ENCODE measurements at places on chromosomes 1 and 21.

DNA sequence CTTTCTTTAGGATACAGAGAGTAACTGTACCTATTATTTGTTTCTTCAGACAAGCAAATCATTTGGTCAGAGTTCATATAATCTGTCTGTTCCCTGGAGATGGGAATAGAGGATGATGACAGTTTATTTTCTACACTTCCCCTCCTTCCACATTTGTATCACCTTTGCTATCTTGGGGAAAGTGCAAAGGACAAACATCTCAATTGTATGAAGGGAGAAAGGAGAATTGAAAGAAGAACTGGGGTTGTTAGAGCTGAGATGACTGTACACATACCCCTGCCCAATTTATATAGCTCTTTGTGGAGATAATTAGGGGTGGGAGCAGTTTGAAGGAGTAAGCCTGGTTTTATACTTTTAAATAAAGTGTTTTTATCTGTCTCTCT lies 14.0 kb downstream of the POLR3GL start:
- no peak for DNase-seq

GRCh38 chr1:216528816-216529215 lies 105.6 kb upstream of the USH2A start:
- DNase-seq = no peak

DNA sequence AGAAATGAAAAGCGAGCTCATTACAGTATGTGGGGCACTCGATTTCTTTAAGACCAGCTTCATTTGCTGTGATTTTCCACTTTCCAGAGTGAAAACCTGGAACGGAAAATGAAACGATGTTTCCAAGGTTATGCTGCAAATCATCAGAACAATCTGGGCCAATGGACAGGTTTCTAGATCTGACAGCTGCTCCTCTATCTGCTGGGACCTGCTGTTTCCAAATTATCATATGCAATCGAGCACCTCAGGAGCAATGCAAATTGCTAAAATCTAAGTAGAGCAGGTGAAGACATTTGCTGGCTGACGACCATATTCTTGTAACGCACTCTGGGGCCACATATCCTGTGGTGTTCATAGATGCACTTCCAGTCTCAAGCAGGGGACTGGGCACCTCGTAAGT lies 39.7 kb upstream of the TIAM1 start:
- DNase-seq = no peak

DNA sequence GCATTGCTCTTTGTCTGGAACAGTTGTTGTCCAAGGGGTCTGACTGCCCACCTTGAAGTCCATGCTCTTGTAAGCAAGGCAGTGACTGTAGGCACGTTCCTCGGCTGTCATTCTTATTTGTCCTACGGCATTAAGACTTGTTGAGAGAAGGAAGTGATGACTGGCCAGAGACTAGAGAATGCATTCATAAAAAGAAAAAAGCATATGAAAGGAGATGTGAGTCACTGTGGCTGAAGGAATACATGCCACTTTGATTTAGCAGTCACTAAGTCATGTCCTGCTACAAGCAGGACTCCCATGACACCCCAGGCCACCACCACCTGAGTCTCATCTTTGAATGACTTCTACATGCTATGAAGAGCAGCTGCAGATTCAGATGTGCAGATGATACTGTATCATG lies 50.5 kb downstream of the CNN3 start:
- peak; percentile 37 for DNase-seq

DNA sequence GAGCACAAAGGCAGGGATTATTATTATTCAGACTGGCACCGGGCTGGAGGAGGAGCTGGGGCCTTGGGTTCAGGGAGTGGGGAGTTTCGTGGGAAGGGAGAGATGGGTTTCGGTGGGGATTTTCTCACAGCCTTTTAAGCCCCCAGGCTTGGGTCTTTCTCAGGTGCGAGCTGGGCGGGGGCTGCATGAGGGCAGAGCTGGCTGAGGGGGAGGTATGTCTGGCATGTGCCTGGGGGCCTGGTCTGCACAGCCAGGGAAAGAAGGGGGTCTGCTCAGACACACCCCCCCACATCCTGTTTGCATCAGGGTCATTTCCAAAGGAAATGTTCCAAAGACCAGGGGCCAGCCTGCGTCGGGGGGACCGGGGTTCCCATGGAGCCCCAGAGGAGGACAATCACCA lies 21.6 kb downstream of the GRHL3 start:
- DNase-seq = no peak

- no peak for DNase-seq
These were observed 14.0 kb upstream of the REN start for GRCh38 chr1:204180133-204180532.

DNA sequence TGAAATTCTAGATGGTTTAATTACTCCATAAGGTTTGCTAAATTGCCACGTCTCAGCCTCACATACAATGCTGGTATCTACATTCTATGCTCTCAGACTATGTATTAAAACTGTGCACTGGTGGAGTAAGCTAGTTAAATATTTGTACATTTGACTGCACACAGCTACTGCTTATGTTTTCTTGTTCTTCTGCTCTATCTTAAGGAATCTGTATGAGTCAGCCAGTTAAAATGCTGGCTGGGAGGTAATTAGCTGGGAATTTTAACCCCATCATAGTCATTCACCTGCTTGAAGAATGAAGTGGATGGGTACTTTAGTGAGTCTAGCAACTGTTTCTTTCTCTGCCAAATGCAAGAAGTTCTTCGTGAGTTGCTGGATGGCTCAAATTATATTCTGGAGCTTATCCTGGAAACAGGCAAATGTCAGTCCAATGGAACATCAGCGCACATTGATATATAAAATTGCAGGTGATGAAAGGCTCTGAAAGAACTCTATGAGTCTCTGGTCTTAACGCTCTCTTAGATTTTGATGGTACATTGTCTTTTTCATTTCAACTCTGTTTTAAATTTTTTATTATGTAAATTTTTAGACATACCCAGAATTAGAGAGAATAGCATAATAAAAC lies 83.4 kb downstream of the BACH1 start:
- peak; percentile 81 for DNase-seq

- DNase-seq = no peak
These were observed 1.5 kb upstream of the PARP1 start for GRCh38 chr1:226409392-226409791.

DNA sequence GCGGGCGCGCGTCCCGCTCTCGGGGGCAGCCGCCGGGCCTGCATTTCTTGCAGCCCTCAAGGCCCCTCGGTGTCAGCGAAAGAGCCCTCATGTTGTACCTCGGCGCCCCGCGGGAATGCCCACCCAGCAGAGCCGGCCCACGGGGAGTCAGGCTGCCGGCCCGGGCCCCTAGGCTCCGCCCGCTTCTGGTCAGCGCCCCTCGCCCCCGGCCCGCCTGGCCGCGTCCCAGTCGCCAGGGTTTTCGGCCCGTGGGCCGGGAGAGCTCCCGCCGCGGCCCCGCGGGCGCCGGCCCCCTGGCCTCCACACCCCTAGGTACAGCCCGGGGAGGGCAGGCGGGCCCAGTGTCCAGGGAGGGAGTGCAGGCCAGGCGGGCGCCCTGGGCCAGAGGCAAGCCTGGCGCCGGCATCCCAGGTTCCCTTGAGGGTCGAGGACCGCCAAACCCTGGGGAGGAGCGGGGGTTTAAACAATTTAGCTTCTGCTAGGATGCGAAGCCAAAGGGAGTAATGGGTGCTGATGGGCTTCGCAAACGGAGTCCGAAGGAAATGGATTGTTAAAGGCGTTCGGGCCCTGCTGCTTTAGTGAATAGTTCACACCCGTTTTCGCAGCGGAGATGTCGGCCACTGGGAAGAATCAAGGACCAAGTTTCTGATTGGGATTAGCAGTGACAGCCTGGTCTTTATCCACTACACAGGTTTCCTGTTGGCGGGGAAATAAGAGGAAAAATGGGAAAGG lies 486 bp upstream of the KCNA3 start:
- no peak for DNase-seq

- no peak for DNase-seq
These were observed 162.9 kb downstream of the PLPP3 start for GRCh38 chr1:56416495-56416894.

DNA sequence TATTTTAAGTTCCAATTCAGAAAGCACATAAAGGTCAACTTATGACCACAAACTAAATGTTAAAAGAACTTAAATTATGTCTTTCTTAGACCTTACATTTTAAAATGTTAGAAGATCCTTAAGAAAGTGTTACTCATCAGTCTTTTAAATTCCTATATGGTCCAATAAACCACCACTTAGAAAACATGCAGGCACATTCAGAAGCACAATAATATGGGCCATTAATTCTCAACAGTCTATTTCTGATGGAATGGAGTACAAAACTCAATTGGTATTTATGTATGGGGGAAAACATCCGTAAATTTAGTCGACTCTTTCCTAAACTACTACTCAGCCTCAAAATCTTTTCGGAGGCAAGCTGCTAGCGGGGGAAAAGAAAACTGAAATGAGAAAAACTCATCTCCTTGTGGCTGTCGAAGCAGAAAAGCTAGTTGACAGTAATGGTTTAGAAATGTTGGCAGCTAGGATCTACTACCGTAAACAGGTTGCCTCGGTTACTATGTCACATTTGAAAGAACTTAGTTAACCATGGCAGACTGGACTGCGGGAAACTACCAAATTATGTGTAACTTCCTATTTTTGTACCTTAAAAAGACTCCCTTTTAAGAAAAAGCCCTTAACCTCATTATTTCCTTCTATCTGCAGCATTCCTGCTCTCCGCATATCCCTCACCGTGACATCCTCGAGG lies 1.0 kb downstream of the TRMT1L start:
- peak; percentile 17 for DNase-seq

- DNase-seq = no peak
These were observed 38.9 kb upstream of the ERO1B start for GRCh38 chr1:236320671-236321070.

GRCh38 chr21:16211339-16212303 lies 481.8 kb downstream of the USP25 start:
- DNase-seq = no peak

GRCh38 chr21:39088831-39089380 lies 94.3 kb downstream of the PSMG1 start:
- DNase-seq = peak; percentile 61

DNA sequence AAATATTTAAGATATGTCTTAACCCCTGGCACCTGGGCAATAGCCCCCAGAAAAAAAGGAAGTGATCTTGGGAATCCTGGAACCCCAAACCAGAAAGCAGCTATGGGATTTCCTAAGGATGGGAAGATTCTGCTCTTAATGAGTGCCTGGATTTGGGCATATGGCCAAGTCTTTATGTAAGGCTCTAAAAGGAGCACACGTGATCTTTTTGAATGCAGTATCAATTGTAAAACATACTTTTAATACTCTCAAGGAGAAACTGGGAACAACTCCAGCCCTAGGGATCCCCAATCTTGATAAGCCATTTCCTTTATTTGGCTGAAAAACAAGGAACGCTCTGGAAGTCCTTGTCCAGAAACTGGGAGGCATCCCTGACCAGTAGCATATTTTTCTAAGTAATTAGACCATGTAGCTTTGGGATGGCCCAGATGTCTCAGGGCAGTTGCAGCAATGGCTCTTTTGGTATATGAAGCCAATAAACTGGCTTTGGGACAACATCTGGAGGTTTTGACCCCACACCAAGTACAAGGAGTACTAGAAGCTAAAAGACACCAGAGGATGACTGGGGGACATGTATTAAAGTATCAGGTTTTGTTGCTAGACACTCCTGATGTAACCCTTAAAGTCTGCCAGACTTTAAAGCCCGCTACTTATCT lies 80.9 kb upstream of the KIAA0040 start:
- DNase-seq = no peak

GRCh38 chr1:201215531-201216357 lies 25.1 kb downstream of the IGFN1 start:
- DNase-seq = no peak

- no peak for DNase-seq
These were observed 42.0 kb downstream of the ELK4 start for GRCh38 chr1:205589618-205590456.

DNA sequence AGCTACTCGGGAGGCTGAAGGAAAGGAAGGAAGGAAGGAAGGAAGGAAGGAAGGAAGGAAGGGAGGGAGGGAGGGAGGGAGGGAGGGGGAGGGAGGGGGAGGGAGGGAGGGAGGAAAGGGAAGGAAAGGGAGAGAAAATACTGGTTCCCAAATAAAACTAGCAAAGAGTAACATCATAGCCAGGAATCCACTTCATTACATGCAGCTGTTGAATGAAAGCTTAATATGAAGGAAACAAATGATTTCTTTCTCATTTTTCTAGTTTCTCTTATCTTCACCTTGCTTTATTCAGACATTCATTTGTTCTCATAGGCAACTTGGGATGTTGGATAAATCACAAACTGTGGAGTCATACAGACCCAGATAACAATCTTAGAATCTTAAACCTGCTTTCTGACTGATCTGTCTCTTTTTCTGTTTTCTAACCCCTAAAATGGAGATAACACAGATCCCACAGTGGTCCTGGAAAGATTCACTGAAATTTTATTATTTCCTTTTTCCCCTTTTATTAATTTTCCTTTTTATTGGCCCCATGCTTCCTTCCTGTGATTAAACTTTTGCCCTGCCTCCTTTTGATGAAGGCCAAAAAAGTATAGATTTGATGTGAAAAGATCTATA lies 52.5 kb upstream of the USH2A start:
- no peak for DNase-seq

GRCh38 chr1:234570329-234571120 lies 39.5 kb downstream of the IRF2BP2 start:
- no peak for DNase-seq

DNA sequence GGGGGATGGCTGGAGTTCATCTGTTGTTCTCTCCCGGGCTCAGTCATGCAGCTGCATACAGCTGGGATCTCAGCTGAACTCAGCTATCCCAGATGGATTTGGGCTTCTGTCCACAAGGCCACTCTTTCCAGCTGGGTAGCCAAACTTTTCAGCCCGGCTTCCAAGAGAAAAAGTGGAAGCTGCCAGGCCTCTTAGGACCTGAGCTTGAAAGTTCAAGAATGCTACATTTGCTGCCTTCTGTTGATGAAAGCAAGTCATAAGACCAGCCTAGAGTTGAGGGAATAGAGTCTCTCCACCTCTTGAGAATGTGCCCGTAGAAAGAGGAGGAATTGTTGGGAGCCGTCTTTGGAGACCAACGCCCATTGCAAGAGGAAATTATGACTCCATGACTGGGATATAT lies 95.3 kb downstream of the C1orf21 start:
- DNase-seq = peak; percentile 28

DNA sequence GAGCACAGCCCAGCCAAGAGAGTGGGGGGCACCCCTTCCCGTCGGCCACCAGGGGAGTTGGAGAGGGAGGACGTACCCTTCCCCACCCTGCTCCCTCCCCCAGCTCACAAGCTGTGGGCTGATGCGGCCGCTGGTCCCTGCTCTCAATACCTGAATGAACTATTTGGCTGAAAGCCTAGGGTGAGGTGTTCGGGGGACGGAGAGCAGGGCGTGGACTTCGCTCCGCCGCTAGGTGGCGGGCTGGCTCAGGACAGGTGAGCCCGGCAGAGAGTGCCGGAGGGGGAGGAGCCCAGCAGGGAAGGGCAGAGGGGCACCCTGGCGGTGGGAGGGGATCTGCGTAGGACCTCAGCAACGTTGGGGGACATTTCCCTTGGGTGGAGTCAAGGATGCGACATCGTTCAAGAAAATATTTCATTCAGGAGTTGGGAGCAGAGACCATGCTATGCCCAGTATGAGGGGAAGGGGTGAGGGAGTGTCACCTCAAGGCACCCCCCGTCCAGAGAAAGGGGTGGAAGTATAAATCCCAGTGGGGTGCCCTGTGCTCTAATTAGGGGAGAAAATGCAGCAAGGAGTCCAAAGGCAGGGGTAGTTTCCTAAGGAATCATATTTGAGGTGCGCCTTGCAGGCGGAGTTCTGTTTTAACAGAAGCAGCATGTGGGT lies 12.0 kb upstream of the RHBG start:
- peak; percentile 10 for DNase-seq

All from fibroblast of upper back skin (primary cell).